ENCODE measurements at places on chromosomes 5 and 9.
A peak's percentile ranks its signal among the peaks of the same experiment; 100 is the strongest.

GRCh38 chr5:73135429-73136054, 15.2 kb downstream of the TMEM171 start:
- DNase-seq, result peak; percentile 17

DNA sequence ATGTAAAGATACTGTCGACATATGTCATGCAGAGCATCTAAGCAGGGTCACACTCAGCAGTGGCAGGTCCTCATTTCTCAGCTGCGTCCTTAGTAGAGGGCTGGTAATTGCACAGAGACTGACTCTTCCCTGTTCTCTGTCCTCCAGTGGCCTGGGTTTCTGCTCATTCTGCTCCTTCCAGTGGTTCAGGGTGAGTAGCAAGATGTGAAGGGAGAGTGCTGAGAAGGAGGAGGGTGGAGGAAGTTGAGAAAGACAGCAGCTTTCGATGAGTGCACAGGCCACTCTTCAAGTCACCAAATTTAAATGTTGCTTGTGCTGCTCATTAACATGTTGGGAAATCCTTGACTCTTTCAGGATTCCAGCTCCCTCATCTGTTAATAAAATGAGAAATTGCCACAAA, 203.9 kb downstream of the FBXL7 start:
- no peak for DNase-seq

GRCh38 chr9:79617395-79617794, 45.6 kb downstream of the TLE4 start:
- no peak for DNase-seq

GRCh38 chr9:129270903-129271431, 92.9 kb upstream of the IER5L start:
- no peak for DNase-seq

Measured in lower leg skin (tissue), 4 donors.